Small intestine (tissue), 16 donors: ENCODE measurements at places on chromosomes 4 and X.

DNA sequence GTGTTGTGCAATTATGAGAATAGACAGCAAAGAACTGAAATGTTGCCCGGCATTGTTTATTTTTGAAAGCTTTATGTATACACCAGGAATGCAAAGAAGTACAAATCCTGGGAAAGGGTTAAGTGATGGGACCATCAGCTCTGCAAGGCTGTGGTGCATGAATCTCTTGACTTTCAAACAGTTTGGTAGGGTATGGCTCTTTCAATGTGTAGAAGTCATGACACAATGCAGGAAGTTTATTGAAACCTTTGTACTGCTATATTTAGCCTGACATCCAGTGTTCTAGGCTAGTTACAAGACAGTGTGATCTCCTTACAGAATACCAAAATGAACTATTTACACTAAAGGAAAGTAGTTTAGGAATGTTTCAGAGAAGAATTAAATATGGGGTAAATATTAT is 206.8 kb upstream of the HAND2 start:
- DNase-seq = no peak

DNA sequence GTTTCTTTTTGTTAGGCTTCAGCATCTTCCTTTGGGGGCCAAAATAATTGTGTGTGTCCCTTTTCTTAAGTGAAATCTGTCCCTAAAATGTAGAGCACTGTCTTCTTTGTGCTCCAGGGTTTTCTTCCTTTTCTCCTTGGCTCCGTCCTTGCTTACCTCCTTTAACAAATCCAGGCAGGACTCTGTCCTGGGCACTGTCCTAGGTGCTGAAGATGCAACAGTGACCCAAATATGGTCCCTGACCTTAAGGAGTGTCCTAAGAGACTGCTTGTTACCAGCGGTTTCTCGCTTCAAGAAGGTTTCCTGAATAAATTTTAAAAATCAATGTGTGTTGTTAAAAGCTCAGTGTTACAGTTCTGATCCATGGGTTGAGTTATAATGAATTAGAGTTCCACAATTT is 471.8 kb downstream of the KCNIP4 start:
- DNase-seq = no peak

DNA sequence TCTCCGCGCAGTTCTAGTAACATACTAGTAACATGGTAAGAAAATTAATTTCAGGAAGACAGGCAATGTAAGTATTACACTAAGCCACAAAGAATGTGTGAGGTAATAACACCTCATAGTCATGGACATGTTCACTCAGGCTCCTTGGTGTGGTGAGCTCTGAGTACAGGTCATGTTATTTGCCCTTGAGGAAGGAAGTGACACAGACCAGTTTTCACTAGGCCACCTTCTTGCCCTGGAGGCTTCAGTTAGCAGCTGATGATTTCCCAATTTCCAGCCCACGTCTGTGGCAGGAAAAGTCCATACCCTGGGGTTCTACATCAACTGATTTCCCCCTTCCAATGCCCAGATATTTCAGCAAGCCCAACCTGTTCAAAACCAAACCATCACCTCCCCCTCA is 6.7 kb downstream of the APOO start:
- DNase-seq = peak; percentile 41

DNA sequence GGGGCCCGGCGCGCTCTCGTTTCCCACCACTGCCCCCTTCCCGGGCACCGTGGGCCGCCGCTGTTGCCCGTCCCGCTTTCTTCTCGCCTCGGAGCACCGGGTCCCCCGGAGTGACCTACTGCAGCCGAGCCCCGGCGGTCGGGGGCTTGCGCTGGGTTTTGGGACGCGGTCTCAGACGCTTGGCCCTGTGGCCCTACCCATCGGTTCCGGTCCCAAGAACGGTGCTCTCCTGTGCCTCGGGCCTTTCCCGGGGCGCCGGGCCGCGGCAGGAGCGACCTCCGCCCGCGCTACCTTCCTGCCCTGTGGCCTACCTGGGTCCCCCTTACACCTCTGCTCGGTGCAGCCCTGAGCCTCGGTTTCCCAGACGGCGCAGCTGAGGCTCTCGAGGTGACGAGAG is 21.6 kb upstream of the HMX1 start:
- DNase-seq = no peak

DNA sequence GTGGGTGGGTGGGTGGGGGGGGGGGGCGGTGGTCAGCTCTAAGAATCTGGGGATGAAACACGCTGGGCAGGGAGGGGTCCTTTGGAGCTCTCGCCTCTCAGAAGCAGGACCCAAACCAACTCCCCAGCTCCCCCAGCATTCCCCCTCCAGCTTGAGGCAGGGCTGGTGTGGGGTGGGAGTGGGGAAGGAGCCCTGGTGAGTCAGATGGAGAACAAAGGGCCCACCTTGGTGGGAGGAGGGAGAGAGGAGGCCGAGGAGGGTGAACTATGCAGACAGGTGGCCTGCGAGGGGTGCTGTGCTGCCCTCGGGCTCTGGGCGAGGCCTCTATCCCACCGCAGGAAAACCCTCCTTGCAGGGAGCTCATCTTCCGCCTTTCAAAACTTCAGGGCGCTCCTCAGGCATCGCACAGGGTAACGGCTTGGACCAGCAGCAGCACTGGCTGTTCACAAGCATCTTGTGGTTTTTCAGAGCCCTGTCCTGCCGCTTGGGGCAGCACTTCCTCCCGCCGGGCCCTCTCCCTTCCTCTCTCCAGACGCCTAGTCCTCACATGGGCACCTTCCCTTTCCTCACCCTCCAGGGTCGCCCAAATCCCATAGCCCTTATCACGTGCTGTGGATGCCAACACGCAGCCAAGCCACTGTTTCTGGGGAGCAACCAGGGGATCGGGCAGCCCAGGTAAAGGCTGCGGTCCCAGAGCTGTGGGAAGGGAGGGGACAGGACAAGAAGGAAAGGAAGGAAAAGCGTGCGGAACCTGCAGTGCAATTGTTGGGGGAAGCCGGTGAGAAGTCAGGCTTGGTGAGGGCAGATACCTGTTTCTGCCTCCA is 34.0 kb upstream of the GRPEL1 start:
- peak; percentile 79 for DNase-seq

DNA sequence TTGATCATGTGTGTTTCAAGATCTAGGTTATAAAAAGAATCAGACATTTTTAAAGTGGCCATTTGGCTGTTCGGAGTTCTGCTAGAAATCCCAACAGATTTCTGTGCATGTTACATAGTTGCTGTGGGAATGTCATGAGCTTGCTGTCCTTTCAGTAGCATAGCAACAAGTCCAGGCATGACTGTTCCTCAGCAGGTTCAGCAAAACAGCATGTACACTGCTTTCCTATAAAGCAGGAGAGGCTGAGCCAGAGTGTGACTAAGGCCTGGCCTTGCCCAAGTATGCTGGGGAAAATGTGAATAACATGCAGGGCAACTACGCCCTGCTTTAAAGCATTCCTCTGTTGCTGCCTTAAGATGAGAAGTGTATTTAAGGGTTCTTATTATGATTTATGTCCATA is 217.1 kb upstream of the SMIM31 start:
- no peak for DNase-seq

DNA sequence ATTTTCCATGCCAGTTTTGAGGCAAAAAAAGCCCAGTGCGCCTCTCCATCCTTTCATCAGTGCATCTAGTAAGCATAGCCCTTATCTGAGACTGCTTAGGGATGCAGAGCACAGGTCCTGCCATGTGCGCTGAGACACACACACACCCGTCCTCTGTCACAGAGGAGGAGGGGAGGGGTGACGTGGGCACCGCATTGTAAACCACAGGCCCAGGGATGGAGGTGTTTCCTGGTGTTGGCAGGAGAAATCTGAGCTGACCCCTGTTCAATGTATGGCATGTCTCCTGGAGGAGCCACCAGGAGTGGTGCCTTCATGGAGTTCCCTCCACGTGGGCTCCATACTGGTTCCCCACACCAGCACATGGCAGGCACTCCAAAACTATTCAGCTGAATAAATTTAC is 65.8 kb upstream of the HELT start:
- no peak for DNase-seq

GRCh38 chrX:50157545-50158135 is 43.2 kb downstream of the AKAP4 start:
- DNase-seq = peak; percentile 36

DNA sequence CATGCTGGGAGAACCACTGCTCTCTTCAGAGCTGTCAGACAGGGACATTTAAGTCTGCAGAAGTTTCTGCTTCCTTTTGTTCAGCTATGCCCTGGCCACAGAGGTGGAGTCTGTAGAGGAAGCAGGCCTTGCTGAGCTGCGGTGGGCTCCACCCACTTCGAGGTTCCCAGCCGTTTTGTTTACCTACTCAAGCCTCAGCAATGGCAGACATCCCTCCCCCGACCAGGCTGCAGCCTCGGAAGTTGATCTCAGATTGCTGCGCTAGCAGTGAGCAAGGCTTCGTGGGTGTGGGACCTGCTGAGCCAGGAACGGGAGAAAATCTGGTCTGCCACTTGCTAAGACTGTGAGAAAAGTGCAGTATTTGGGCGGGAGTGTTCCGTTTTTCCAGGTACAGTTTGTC is 118.9 kb downstream of the SLC10A6 start:
- no peak for DNase-seq

DNA sequence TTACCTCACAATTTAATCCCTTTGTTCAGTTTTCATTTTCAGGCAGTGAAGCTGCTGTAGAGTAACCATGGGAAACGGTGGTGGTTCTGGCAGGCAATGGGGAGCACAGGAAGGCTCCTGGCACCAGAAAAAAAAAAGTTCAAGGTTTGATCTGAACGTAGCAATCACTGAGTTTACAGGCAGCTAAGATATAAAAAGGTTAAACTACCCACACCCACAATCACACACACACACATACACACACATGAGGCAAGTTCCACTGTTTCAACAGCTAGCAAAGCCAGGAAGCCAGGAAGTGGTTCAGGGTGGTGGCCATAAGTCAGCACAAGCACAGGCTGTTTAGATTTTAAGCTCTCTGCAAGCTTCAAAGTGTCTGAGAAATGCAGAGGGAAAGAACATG is at the start of gene SULT1B1:
Gene SULT1B1, minus strand, starts transcription at position 166 of the 400 bp plus-strand sequence. CDS start 5,403 bp downstream, outside the sequence.
- peak; percentile 86 for DNase-seq

- no peak for DNase-seq
Measured at GRCh38 chrX:148580016-148580415, 79.6 kb downstream of the AFF2 start.

DNA sequence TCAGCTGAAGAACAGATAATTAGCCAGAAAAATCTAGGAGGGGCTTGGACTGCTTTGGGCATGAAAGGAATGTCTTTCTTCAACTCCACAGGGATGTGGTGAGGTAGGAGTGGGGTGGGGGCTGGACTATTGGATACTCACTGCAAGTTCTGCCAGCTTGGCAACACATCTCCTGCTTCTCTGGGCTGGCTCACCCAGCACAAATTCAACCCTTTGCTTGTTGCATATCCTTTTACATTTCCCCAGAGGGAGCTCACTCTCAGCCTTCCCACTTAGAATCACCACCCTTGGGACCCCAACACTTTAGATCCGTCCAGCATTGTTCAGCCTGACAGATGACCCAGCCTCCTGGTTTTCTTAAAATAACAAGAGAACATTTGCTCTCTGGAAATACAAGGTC is 120.6 kb downstream of the KDR start:
- no peak for DNase-seq

GRCh38 chrX:2693113-2694002 is 2.3 kb downstream of the CD99 start:
- peak; percentile 5 for DNase-seq

- no peak for DNase-seq
Measured at GRCh38 chr4:151238477-151238876, 38.5 kb upstream of the PRSS48 start.

- DNase-seq = no peak
Measured at GRCh38 chr4:109411964-109412363, 21.7 kb upstream of the SEC24B start.

DNA sequence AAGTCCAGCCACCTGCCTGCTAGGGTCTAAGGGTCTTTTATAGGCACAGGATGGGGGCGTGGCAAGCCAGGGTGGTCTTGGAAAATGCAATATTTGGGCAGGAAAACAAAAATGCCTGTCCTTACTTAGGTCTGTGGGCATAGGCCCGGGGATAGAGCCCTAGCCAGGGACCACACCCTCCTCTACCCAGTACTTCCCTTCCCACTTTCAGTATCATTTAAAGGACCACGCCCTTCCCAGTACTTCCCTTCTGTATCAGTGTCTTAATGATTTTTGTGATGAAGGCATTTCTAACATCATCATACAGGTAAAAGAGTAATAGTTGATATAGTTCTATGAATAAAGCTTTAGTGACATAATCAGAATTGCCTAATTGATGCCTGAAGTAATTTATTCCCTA is 11.4 kb downstream of the BANK1 start:
- peak; percentile 9 for DNase-seq

- DNase-seq = no peak
Measured at GRCh38 chr4:127162741-127163140, 470.0 kb upstream of the INTU start.

DNA sequence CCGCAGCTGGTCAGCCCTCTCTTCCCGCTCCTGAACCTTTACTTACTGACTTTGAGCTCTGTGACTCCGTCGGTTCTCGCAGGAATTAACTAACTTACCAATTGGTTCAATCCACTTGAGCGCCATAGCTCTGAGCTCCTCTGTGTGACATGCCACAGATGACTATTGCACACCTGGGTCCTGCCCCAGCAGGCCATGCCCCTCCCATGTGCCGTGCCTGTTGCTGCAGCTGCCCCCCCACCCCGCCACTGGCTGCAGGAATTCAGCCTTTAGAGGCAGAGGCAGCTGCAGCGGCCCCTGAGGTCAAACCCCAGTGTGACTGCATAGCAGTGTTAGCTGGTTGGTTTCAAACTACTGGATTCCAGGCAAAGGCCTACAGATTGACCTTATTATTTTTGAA is 70.6 kb downstream of the MTMR1 start:
- DNase-seq = no peak

DNA sequence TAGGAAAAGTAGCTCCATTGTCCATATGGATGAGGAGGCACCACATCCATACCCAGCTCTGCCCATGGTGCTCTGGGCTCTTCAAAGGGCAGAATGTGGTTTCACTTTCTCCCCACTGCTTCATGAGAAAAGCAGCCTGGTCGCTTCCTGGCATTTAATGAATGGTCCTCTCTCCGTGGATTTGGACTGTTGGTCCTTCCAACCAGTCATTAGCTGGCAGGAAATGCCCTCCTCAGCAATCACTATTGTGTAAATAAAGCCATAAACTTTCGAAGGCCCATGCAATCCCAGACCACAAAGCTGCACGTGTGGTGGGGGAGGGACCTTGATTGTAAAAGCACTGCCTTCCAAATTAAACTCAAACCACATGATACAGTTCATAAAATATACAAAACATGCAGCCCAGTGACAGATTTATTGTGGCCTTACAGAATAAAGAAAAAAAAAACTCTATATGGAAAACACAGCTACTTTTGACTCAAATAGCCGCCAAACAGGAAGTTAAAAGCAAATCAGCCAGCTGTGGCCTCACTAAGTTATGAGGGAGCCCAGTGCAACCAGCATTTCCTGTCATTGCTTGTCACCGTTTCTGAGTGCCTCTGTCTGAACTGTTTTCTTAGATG is 8.1 kb downstream of the MBNL3 start:
- peak; percentile 70 for DNase-seq

GRCh38 chrX:103170216-103170615 is 44.7 kb upstream of the BEX4 start:
- DNase-seq = no peak
